ENCODE measurements at places on chromosomes 11 and 22.
A peak's percentile ranks its signal among the peaks of the same experiment; 100 is the strongest.

GRCh38 chr11:83303316-83303715, 17.1 kb upstream of the CCDC90B start:
- no peak for DNase-seq

- DNase-seq, result no peak
Measured at GRCh38 chr11:71964641-71965040, 34.1 kb upstream of the IL18BP start.

- no peak for DNase-seq
Measured at GRCh38 chr11:109037856-109038780, 373.2 kb downstream of the DDX10 start.

- no peak for DNase-seq
Measured at GRCh38 chr22:39809772-39810557, 83.6 kb downstream of the ENTHD1 start.

GRCh38 chr22:22928666-22929380, 41.2 kb downstream of the IGLL5 start:
- DNase-seq, result peak; percentile 17

DNA sequence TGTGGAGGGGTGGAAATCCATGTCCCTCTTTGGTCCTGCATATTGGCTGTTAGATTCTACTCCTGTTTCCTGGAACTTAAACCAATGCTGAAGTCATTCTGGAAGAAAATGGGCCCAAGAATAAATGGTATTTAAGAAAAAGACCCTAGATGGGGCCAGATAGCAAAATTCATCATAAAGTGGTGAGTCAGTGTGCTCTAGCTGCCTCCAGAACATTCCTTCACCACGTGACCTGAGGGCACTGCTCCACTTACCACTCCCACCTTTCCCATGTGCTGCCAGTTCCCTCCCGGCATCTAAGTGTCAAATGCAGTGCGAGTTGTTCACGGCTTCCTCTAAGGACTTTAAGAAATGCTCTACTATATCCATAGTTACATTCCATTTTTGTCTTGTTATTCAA, 30.9 kb upstream of the NAP1L4 start:
- DNase-seq, result peak; percentile 64

- DNase-seq, result no peak
Measured at GRCh38 chr22:36930041-36930935, 16.9 kb downstream of the CSF2RB start.

DNA sequence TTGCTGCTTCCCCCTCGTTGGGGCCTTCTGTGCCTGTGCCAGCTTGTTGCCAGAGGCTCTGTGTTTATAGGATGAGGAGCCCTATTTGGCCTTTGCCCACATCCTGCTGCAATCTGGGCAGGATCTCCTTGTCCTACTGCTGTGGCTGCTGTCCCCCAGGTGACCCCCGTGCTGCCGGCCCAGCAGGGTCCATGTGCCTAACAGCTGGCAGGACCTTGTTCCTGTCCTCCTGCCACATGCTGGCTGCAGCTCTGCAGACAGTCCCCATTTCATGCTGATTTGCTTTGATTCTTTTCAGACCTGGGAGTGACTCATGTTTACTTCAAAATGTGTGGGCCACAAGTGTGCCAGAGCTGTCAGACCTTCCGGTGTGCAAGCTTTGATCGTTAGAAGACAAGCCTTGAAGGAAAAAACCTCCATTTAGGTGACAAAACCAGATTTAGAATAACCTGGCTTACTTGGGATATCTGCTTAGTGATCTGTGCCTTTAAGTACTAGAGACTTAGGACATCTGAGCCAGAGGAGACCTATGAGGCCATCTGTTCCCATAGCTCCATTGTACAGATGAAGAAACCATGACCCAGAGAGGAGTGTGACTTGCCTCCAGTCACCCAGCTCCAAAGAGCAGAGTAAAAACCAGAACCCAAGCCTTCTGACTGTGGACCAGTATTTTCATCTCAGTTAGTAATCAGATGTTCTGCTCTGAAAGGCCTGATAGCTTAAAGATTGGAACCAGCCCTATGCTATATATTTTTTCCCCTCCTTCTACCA, 11.1 kb downstream of the NAV2 start:
- no peak for DNase-seq

- DNase-seq, result no peak
Measured at GRCh38 chr11:55503449-55503848, 50.8 kb upstream of the OR4C15 start.
